ENCODE measurements at places on chromosomes 12 and 14.

DNA sequence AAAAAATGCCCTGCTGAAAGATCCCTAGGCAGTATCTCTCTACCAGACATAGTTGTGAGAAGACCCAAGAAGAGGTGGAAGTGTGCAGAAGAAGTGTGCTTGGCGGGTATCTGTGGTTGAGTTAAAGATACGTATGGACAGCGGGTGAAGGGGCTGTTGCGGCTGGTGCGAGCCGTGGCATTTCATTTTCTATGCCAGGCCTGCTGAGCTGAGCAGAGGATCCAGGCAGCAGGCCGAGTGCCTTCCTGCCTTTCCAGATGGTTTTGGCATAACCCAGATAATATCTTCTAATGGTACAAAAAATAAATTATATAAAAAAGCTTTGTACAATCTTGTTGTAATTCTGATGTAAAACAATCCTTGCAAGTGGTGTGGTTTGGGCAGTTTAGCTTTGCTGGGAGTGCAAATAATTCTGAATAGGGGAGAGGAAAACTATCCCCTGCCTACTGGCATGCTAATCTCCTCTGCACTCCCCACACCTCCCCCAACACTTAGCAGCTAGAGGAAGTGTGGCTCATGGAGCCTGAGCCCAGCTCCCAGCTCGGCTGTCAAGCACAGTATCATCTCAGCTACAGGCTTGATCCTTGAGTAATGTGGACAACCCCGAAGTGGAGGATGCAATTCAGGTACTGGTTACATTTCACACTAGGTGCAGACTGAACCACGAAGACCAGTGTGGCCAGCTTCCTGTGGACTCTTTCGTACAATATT is 168.9 kb downstream of the VRK1 start:
- DNase-seq = no peak

DNA sequence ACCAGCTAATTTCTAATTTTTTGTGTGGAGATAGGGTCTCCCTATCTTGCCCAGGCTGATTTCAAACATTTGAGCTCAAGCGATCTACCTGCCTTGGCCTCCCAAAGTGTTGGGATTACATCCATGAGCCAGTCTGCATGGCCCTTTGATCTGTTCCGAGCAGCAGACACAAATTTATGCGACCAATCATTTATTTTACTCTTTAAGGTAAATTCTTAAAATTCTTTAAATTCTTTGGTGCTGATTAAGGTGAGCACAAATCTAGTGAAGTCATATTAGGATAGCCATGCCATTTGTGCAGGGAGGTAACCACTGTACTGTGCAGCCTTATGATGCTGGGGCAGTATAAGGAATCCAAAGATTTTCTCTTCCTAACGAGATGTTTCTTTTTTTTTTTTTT is 135.7 kb downstream of the SRGAP1 start:
- no peak for DNase-seq

DNA sequence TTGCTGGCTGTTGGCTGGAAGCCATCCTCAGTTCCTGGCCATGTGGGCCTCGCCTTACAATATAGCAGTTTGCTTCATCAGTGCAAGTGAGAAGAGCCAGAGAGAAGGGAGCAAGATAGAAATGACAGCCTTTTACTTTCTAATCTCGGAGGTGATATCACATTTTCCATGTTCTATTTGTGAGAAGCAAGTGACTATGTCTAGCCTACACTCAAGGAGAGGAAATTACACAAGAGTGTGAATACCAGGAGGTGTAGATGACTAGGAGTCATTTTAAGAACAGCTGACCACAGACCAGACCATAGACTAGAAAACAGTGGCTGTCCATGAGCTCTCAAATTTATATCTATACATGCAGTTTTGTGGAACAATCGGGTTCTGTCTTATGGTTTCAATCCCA is 163.0 kb upstream of the NRXN3 start:
- DNase-seq = no peak

DNA sequence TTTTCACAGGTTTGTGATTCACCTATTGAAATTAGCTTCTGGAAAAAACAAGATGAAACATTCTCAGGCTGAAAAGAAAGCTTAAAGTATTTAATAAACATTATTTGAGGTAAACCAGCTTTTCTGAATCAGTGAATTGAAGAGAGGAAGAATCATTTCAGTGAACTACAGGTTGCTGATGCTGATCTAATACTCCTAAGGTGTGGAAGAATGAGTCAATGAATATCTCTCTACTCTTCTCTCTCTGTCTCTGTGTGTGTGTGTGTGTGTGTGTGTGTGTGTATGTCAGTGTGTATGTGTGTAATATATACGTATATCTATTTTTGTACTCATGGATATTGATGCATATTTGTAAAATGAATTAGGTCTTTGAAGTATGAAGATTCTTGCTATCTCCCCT is 312.2 kb downstream of the SSPN start:
- no peak for DNase-seq

- DNase-seq = no peak
These were observed 174.1 kb downstream of the SLC6A15 start for GRCh38 chr12:84738481-84738972.
